ENCODE measurements at places on chromosomes 5 and 9.

DNA sequence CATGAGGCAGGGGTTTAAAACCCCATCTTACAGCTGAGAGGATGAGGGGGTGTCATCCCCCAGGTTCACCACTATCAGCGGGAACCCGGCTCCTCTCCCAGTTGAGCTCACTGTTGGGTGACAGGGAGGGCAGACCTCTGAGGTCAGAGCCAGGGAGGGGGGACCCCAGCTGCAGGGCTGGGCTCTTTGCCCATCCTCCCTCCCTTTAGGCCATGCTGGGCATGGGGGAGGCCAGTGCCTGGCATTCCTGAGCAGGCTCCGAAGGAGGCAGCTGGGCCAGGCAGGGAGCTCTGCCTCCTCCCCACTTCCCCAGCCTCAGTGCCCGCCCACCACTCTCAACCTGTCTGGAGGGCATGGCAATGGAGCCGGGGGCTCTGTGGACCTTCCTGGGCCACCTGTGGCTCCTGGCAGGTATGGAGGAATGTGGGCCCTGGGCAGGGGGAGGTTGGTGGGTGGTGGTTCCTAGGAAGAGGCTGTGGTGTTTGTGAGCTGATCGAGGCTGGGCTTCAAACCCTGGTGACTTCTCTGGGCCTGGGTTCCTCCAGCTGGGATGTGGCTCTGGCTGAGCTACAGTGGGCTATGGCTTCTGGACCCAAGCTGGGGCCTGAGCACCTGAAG is 12.6 kb downstream of the CRB2 start:
- ATAC-seq = no peak

DNA sequence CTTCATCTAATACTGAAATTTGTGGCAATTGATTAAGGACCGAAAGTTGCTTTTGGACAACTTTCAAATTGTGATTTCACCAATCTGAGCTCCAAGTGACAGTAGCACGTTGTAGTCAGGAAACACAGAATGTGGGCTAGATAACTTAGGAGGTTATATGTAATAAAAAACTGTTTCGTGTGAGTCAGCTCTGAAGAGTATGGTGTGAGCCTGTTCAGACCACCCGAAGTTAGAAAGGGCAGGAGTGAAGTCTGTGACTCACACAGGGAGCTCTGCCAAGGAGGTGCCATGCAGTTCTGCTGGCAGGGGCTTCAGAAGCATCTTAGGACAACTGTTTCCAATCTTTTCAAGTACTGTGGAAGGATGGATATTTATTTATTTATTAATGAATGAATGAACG is 16.4 kb upstream of the ZBTB34 start:
- ATAC-seq = no peak

DNA sequence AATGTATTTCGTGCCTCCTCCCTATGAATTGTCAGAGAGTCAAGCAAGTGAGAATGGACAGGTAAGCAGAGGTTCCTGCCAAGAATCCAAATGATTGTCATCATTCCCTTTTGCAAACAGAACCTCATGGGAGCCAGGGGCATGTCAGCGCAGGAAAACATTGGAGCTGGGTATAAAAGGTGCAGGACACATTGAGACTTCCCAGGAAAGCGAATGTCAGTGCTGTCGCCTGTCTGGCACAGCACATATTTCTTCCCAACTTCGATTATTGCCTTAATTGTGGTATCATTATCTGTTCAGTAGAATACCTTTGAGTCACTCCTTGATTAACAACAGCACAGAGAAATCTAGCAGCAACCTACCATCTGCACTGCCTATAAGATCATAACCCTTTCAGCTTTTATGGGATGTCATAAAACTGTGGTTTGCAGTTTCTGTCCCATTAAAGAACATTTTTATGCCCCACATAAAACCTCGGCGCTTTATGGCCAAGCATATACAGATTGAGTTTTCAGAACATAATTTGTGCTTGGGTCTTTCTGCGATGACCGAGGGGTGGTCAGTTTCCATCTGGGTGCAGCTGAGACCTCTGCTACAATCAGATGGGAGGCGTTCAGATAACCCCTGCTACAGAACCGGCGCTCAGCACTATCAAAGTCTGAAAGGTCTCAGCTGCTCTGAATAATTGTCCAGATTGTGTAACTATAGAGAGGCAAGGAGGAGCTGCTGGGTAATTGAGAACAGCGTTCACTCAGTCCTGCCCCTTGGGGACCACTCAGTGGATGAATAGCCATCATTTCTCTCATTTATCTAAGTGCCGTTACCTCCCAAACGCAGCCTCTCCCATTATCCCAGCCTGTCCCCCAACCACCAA is 30.9 kb upstream of the WWC1 start:
- no peak for ATAC-seq

DNA sequence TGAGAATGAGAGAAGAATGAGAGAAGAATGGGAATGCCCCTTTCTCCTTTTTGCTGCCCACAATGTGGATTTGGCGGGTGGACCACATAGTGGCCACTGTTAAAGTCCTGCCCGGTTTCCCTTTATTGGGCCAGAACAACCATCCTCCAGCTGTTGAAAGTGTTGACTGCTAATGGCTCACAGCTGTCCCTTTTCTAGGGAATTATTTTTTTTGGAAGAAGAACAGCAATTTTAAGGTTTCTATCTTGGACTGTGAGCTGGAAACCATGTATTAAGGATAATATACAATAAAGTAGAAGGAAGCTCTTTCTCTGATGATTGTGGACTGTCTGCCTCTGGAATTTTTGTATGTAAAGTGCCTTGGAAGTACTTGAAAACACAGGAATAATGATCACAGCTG is 185.9 kb downstream of the DMRT2 start:
- no peak for ATAC-seq

- ATAC-seq = no peak
Measured at GRCh38 chr5:108623826-108624225, 123.9 kb upstream of the FER start.

Measured in gastroesophageal sphincter (tissue), 4 donors.